ENCODE measurements at places on chromosomes 5 and 9.

DNA sequence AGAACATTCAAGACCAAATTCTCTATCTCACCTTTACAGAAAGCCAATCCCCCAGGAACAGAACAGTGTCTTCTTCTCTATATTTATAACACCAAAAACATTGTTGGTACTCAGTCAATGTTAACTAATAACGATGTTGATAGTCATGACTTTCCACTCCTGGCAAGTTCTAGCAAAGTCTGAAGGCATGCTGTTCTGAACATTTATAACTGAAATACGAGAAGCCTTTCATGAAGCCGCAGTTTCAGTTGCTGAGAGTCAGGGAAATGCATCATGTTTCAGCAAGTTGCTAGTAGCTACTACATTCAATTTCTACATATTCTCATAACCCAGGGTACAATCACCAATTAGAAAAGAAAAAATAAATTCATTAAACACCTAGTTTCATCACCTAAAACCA lies 301.4 kb downstream of the PDE4D start:
- no peak for DNase-seq

DNA sequence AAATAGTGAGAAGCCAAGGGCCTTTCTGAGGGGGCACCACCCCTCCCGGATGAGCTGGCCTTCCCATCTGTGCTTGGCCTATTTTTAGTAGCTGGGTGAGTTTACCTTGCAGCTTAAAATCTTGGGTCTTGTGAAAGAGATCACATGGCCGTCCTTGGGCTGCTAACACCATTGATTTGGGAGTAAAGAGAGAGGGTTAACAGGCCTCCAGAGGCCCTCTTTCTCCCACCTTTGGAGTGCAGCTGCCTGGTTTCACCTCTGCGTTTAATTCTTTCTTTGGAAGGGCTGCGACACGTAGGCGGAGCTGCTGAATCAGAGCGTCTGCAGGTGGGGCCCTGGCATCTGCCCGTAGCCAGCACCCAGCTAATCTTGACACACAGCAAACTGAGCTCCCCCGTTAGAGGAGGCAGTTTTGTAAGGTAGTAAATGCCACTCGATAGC lies 12.8 kb downstream of the OLFM1 start:
- no peak for DNase-seq

DNA sequence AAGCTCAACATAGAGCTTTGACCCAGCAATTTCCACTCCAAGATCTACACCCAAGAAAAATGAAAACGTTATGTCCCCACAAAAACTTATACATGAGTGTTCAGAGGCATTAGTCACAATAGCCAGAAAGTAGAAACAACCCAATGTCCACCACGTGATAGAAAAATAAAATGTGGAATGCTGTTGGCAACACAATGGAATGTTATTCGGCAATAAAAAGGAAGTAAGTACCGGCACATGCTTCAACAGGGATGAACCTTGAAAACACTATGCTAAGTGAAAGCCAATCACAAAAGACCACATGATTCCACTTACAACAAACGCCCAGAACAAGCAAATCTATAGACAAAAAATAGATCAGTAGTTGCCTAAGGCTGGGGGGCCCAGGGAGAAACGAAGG lies 6.0 kb downstream of the UBQLN1 start:
- DNase-seq, result no peak

DNA sequence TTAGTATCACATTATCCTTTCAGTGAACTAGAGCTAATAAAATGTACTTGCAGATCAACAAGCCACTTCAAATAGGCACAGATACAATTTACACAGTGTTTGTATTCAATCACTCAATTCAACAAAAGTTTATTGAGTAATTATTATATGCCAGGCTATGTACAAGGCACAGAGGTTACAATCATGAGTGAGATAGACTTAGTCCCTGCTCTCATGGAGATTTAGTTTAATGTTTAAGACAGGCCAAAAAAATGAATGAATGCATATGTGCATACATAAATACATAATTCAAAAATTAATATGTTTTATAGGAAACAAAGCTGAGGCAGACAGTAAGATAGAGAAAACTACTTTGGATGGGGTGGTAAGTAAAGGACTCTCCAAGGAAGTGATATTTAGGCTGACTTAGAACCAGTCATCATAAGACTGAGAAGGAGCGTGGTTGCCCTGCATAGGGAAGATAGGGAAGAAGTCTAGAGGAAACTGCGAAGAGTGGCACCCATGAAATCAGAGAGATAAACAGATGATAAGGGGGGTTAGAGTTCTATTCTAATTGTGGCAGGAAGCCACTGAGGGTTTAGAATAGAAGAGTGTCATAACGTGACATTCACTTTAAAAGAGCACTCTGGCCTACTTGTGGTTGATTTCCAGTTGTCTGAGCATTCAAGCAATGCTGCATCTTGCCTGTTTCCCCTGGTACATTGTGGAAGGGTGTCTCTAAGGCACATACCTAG lies 49.7 kb upstream of the GRAMD2B start:
- peak; percentile 44 for DNase-seq

DNA sequence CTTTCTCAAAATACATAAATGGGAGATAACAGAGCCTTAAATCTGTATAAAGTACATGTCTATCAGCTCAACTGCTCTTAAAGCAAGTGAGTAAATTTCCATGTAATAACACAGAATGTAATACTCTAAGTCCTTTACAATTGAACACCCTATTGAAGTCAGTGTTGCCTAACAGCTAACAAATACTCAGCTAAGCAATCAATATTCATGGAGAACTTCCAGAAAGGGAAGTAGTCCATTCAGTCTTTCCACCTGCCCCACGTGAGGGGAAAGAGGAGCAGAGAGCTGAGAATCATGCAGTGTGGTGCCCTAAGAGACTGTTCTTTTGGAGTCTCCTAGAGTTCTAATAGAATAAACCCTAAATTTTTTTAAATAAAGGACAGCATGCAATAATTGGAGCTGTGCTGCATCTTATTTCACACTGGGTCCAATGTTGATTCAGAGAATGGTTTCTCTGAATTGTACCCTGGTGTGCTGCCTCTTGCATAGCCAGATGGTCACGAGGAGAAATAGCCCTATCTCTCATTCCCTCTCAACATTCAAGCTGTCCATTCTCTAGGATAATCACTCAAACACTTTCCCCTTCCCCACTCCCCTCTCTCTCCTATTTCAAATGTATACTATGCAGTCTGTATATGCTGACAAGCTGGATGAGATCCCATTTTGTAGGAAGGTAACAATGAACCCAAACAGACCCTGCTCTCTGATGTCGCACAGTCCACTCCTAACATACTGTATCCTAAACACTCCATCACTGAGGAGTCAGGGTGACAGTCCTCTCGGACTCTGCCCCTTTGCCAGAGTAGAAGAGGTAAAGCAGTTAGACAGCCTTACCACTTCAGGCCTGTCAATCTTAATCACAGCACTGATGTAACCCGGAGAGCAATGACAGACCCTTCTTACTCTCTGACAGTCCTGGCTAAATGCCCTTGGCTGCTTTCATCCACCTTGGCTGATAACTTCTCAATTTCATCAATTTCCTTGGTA lies 134.8 kb downstream of the EPB41L4A start:
- no peak for DNase-seq

- DNase-seq, result no peak
These were observed 159.6 kb upstream of the ALDH1B1 start for GRCh38 chr9:38232895-38233294.

DNA sequence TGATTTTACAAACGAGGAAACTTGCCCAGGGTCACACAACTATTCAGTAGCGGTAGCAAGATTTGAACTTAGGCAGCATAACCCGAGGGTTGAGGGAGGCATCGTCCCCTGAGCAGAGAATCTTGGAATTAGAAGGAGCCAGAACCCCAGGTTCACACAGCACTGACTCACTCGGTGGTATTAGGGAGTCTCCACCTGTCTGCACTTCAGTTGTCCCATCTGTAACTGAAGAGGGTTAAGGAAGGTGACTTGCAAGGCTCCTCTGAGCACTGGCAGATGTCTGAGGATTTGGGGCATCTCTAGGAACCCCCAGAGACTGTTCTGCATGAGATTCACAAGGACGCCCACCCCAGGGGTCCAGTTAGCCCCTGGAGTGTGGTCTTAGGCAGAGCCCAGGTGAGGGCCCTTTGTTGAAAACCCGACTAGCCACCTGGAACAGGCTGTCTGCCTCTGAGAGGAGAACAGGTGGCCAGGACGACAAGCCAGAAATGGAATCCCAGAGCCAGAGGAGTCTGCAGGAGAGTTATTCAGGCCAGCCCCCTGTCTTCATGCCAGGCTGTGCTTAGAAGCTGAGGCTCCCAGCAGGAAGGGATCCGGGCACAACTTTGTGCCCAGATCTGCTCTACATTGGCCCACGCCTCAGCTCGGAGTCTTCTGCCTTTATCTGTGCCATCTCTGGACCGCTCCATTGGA lies 50.0 kb upstream of the ORM1 start:
- no peak for DNase-seq

- DNase-seq, result peak; percentile 64
These were observed 68.7 kb downstream of the SEMA4D start for GRCh38 chr9:89428901-89429890.

DNA sequence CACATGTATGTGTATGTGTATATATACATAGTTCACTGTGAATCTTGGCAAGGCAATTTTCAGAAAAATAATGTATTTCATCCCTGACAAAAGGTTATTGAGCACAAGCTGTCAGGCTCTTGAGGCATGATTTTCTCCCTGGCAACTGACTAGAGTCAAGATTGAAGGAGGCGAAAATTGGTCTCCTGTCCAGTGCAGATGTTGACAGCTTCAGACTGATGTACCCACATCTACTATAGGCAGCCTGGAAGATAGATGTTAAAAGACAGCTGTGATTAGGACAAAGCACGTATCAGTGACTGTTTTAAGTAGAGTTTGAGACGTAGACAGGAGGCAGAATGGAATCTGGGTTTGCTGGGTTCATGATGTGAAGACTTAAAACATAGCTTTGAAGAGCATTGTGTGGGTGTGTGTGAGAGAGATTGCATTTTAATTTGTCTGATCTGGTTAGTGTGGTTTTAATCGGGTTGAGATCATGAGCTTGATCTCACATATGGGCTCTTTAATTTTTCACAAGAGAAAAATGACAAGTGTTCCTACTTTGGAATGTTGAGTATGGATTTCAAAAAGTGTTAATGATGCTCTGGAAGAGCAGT lies 39.1 kb downstream of the CTNNA1 start:
- DNase-seq, result no peak

DNA sequence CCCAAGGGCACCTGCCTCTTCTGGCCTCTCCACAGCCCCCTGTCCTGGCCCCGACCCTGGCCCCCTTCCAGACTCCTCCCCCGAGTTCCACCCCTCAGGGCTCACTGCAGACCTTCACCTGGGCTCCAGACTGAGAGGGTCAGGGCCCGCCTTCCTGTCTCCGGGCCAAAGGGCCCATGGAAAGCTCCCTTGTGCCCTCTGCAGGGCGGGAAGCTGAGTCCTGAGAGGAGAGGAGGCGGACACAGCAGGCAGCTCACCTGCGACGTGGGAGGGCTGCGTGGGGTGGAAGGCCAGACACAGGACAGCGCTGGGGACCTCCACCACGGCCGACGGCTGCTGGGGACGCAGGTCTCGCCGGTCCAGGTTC lies 20.6 kb downstream of the DYNC2I2 start:
- no peak for DNase-seq

GRCh38 chr5:56523790-56524575 lies 290.9 kb upstream of the ANKRD55 start:
- DNase-seq, result no peak

GRCh38 chr9:98085944-98086343 lies 29.4 kb downstream of the NANS start:
- DNase-seq, result no peak

DNA sequence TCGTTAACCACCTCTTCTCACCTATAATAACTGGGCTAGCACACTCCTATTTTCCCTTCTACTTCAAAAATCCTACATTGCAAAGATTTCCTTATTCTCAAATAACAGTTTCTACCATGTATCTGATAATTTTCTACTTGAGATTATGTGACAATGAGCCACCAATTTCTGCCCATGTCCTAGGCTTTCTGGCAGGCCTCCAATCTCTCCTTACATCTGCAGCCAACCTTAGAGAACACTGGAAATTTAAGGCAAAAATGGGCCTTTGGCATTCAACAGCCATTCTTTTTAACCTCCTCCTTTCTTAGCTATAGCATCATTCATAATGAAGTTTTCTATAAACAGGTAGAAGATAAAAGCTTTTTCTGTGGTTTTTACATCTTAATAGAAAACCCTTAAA lies 225.1 kb downstream of the ARRDC3 start:
- no peak for DNase-seq

DNA sequence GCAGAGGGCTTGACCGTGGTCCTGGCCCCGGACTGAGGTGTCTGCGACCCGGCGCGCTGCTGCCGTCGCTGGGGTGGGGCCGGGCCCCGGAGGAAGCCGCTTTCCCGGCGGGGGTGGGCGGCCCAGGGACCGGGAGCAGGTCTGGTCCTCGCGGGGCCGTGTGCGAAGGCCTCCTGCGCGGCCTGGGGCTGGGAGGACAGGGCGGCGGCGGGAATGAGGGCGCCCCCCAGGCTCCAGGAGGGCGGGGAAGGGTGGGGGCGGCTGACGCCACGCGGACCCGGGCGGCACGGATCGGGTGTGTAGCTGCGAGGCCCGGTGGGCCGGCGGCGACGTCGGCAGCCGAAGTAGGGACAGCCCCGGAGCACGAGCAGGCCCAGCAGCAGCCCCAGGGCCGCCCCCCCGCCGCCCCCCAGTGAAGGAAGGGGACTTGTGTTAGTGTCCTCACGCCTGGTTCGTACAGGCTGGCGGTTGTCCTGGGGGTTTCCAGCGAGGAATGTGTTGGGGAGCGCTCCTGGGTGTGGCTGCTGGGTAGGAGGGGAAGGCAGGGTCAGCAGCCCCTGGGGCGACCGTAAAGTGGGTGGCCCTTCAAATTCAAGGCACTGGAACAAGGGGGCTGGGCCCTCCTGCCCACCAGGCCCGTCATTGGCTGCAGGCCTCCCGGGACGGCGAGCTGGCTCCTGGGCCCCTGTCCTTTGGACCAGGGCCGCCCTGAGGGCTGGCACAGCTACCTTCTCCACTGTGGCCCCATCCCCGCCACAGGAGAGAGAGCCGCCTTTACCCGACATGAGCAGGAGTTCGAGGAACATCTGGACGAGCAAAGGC lies 597 bp upstream of the TMEM250 start:
- no peak for DNase-seq

DNA sequence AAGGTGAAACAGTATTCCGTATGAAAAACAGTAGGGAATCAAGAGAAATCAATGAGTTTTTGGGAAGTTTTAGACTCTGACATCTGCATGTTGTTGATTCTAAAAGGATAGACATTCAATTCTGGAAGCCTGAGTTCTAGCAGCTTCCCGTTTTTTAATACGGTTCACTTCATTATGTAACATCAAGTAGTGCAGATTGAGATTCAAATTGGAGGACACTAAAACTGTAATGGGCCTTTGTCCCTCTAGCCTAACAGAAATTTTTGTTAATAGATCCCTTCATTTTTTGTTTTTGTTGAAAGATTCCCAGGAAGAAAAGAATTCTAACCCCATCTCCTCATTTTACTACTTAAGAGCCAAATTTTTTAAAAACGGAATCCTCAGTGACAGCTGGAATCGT lies 384.6 kb downstream of the SH3GL2 start:
- no peak for DNase-seq

- no peak for DNase-seq
These were observed 78.4 kb upstream of the OLFM1 start for GRCh38 chr9:135009051-135009560.

GRCh38 chr9:125355601-125356000 lies 94.0 kb downstream of the GAPVD1 start:
- no peak for DNase-seq

GRCh38 chr9:124163760-124164255 lies 93.9 kb upstream of the NEK6 start:
- DNase-seq, result no peak

Measured in CD4-positive, alpha-beta T cell treated with Interleukin-6 at 100 ng/mL for 8 hours (primary cell).